ENCODE measurements at places on chromosomes 7 and 10.

DNA sequence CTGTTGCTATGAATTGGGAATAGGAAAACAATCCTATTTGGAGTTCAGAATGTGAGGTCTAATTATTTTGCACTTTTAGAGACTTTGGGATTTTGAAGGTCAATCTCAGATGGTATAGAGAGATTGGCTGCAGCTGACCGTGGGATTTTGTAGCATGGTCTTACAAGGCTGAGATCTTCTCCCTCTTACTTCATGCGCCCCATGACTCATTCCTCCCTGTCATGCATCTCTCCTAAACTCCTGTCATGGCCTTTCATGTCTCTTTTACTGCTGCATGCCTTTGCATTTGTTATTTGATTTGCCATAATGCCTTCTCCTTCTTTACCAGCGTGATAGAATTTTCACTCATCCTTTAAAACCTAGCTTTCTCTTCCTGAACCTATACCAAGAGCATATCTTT, 133.1 kb downstream of the BBS9 start:
- no peak for DNase-seq

DNA sequence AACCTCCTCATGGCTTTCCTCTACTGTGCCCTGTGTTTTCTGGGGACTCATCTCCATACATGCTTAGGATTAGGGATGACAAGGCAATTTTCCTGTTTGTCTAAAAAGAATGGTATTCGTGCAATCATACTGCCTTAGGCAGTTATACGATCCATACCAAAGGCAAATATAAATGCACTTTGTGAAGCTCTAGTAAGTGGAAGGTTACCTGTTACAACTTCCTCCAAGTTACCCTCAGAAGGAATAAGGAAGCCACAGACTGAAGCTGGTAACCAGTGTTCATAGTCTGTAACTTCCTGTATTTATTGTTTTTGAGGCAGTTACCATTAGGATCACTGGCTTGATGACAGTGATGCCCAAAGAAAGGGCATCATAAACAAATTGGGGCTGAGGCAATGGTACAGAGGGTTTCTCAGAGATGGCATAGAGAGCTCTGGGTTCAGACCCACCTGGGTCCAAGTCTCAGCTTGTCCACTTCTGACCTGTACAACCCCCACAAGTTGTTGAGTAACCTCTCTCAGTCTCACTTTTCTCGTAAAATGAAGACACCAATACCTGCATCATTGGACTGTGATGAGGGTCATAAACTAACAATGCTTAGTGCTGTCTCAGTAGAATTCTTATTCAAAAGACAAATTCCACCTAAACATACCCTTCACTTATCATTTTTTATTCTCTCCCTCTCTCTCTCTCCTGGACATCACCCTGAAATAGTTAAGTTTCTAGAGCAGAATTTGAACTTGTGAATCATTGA, 138.2 kb downstream of the ELMO1 start:
- no peak for DNase-seq

DNA sequence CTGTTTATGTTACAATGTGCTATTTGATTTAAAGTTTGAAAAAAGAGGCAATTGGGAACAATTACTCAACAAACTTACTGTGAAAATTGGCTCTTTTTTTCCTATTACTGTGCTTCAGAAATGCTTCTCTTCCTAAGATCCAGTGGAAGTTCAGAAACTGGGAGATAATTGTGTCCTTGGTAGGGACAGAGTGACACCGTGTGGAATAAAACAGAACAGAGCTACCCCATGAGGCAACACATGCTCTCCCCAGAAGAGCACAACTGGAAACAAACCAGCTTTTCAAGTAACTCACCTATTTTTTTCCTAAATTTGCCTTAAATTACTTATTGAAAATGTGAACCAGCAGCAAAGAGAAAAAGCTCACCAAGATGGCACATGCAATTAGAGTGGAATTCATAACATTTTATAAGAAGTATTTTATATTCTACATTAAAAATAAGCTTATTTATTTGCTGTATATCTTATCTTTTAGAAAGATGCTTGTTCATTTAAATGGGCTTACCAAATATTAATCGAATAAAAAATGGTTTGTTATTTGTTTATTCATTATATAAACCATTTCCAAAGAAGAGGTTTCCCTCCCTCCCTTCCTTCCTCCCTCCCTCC, 346.1 kb upstream of the ANKRD30A start:
- peak; percentile 81 for DNase-seq

DNA sequence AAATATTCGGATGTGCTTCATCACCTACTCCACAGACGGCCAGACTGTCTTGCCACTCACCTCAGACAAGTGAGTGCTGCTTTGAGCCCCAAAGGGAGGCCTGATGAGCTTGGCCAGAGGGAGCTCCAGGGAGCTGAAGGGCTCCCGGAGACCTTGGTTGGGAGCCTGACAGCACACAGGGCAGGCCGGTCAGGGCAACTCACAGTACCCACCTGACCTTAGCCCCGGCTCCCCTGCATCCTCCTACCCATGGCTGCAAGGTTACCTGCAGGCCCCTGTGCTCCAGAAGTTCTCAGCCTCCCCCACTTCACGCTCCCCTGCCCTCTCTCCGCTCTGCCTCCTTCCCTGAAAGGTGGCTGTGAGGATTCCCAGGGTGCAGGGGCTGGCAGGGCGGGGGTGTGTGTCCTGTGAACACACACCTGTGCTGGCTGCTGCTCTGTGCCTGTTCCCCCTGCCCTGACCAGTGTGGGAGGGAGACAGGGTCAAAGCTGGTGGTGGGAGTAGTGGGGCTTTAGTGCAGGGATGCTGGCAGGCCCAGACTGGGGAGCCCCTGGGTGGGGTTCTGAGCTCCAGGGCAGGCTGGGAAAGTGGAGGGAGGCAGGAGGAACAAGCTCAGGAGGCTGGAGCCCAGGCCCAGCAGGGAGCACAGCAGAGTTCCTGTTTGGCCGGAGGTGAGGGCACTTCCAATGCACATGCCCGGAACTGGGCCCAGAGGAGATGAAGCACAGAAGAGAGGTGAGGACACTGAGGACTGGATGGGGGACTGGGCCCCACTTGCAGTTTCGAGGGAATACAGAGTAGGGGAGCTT, 7.2 kb downstream of the ANTXRL start:
- no peak for DNase-seq

DNA sequence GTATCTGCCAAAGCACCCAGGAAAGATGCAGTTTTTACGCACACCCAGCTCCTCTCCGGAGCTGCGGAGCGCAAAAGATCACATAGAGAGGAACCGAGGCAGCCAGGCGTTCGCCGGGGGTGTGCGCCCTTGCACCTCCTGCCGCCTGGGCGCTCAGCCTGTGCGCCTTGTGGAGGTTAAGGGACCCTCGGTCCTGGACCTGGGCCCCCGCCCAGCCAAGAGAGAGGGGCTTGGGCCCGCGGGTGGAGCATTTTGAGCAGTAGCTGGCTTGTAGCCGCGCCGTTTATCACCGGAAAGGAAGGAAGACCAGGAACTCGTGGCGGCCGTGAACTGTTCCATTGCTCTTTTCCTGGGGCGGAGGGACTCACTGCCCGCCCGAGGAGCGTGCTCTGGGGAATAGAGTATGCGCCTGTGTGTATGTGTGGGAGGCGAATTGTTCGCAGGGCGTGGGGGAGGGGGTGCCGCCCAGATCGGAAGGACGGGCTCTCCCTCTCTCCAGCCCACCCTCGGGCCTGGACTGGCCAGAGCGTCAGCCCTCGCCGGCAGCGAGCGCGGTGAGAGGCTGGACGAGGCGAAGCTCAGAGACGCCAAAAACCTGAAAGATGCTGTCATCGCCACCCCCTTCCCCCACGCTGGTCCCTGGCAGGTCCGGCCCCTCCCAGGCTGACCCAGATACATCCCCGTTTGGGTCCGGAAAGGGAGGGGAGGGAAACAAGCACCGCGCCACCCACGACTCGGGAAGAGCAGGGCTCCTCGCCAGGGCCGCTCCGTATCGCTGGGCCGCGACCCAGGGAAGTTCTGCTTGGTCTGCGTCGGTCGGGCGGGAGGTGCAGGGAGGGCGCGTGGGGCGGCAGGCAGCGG, 1.2 kb upstream of the WNT2 start:
- DNase-seq = peak; percentile 54

DNA sequence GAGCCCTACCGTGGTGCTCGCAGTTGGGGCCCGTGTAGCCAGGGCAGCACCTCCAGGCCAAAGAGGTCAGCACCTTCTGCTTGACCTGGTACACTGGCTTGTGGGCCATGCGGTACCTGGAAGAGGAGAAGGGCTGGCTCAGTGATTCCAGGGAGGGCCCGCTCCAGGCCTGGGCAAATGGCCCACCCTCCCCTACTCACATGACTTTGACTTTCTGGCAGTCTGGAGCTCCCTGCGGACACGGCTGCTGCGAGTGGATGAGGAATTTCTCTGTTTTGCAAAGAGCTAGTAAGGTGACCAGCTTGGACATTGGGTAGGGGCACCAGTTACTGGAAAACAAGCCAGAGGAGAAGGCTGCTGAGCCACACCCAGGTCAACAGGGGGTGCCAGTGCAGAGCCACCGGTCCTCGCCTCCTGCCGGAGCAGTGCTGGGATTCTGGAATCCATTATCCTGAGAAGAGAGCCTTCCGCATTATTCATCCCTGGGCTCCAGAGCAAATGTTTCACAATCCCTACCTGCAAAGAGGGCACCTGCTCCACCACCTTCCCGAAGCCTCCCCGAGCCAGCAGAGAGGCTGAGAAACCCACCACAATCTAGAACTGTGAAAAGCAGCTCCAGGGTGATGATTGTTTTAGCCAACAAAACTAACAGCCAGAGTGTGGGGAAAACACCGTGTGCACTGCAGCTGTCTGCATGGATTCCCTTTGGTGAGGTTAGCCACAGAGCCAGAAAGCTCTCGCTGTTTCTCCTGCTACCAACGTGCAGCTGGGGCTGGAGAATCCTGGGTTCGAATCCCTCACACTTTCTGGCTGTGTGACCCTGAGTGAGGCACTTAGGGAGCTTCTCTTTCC, 11.8 kb downstream of the MMRN2 start:
- peak; percentile 37 for DNase-seq

DNA sequence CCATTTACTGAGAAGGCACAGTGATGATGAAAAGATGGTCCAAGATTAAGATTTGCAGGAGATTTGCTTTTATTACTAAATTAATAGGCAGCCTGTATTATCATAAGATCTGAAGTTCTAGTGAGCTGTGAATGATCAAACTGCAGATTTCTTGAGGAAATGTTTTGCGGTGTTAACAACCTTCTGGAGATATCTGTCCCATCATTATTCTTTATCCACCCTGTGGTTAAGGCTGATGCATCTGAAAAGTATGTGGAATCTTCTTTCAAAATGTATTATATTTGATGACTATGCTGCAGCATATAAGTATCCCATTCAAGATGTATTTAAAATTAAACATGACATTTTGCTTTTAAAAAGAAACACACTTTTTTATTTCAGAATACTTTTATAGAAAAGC, 150.3 kb downstream of the POLR1F start:
- peak; percentile 14 for DNase-seq

DNA sequence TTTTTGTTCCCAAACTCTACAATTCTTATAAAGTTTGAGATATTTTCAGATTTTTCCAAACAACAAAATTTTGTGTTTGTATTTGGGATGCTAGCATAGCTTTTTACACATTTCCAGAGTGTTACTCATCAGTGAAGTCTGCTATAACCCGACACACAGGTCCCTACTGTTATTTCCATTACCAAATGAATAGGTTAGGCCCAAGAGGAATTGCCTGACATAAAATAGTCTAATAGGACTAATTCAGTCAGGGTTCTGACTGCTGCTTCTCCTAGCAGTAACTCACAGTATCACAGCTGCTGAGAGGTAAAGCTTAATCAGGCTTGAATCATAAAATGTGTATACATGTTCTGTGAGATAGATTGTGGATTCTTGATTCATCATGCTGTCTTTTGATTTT, 49.1 kb upstream of the STRIP2 start:
- no peak for DNase-seq

DNA sequence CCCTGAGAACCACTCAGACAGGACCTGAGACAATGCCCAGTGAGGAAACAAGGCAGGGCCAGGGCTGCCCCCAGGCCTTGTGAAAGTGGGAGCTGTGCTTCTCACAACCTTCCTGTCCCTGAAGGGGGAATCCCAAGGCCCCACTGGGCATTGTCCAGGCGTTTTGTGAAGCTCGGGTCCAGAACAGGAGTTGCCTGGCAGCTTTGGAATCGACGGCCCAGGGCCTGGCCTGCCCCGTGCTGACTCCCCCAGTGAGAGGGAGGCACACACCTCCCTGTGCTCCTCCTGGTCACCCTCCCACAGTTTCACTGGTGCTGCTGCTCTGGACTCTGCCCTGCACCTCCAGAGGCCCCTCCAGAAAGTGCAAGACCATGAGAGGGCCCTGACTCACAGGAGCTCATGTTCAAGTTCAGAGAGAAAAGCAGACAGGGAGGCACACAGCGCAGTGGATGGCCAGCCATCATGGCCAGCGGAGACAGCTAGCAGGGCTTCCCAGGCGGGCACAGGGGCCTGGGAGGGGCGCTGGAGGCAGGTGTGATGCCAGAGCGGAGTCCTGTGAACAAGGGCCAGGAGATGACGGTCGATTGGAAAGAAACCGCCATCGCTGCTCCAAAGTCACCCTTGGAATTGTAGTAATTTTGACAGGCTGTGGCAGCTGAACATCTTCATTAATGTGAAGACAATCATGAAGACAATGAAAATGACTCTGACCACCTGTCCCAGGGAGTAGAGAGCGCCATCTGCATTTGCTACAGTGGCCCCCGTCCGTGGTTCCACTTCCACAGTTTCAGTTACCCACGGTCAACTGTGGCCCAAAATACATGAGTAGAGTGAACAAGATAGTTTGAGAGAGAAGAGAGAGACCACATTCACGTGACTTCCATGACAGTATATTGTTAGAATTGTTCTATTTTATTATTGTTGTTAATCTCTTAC, 103.7 kb downstream of the MKI67 start:
- no peak for DNase-seq

DNA sequence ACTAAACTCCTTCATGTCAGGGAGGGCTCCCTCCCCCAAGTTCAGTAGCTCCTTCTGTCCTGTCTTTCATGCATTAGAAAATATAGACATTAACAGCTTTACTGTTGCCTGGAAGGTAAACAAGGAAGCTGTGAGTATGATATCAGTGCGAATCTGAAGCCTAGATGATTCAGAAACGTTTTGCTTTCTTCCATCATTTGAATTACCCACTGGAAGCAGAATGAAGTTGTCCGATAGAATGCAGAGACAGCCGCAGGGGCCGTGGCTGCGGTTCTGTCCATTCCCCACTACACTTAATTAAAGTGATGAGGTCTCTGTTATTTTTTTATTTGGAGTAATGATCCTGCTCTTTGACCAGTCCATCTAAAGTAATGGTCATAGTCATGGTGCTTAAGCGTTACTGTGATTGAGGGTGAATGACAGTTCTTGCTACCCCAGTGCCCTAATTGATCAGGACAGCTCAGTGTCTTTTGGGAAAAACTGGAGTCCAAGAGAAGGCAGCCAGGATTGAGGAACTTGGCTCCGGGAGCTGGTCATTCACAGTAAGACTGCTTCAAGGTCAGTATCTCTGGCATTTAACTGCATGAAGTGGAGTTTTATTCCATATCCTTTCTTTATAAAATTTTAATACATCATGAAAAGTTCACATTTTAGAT, 69.9 kb downstream of the PTPRE start:
- DNase-seq = no peak

DNA sequence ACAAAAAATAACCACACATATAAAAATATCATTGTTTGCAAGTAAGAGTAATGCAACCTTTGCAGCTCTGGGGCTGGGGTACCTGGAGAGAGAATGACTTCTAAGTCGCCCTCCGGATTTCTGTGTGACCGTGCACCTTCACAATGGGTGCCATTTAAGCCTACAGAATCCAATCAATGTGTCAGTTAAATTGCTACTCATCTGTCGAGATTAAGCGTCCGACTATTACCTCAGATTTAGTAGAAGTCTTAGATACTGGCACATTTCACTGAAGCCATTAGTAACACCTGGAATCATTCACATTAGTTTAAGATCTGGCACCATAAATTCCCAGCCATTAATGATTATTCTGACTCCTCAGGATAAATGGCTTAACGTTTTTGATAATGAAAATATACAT, 507.3 kb upstream of the MGMT start:
- DNase-seq = no peak

- no peak for DNase-seq
These were observed 74.8 kb downstream of the ADARB2 start for GRCh38 chr10:1662438-1663025.
